ENCODE measurements at places on chromosomes 7 and 10.
A peak's percentile ranks its signal among the peaks of the same experiment; 100 is the strongest.

GRCh38 chr7:122416336-122416735 is 111.8 kb upstream of the FEZF1 start:
- no peak for DNase-seq

- no peak for DNase-seq
Observed at GRCh38 chr10:68566955-68567354, 6.8 kb downstream of the TET1 start.

DNA sequence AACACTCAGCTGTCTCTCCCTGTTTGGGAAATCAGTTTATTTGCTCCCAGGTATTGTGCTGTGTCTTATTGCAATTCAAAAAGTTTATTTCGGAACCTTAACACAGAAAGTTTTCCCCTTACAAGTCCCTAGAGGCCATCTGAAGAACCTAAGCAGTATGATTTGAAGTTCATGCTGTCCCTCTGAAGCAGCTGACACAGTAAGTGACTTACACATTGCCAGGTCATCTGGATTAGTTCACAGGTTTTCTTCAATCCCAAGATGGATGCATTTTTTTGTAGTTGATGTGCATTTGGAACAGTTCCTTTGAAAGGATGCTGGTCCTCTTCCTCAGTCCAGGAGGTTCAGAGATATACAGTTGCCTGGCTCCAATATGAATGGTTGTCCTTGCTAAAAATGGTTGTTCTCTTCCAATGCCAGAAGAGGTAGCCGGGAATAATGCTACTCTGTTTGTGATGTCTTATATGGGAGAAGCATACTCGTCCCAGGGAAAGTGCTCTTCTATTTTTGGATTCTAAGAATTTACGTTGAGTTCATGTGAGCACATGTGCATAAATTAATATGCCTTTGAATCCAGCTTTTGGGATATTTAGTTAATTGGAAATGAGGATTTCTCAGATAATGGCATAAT is 183.5 kb upstream of the PHYHIPL start:
- no peak for DNase-seq

DNA sequence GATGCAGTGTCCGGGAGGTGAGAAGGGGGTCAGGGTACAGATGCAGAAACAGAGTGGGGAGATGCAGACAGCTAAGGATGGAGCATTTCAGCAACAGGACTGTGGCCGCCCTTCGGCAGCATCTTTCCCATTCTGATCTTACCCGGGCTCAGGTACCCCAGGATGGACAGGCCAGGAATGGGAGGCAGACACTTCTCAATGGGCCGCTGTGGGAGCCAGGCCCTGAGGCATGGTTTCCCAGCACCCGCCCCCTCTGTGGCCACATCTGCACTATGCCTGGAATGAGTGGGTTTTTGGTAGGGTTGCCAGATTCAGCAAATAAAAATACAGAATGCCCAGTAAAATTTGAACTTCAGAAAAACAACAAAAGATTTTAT is 105.2 kb upstream of the CTBP2 start:
- no peak for DNase-seq

GRCh38 chr7:27299861-27300260 is 57.3 kb downstream of the EVX1 start:
- no peak for DNase-seq

- DNase-seq, result peak; percentile 44
Observed at GRCh38 chr10:53839440-53840039, 961.5 kb downstream of the PCDH15 start.

DNA sequence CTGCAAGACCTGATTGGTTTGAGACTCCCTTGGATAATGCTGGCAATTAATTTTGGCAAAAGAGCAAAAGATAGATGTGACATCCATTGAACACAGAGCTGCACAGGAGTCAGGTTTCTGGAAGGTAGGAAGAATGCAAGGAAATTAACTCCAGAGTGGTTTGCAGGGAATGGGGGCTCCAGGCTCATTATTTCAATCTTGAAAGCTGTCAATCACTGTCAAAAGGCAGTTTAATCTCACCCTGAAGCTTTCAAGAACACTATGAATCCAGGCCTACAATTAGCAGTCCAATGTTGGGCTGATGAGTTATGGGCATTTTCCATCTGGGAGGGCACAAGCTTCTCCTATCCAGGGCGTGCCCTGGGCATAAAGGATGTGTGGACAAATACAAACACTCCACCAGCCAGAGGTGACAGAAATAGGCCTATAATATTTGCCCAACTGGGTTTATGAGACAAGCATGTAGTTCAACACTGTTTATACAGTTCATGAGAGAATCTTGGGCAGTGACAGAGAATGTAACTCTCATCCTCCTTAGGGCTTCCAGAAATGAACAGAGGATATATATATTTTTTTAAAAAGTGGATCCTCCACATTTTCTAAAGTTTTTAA is 80.5 kb downstream of the KCNMA1 start:
- DNase-seq, result no peak

DNA sequence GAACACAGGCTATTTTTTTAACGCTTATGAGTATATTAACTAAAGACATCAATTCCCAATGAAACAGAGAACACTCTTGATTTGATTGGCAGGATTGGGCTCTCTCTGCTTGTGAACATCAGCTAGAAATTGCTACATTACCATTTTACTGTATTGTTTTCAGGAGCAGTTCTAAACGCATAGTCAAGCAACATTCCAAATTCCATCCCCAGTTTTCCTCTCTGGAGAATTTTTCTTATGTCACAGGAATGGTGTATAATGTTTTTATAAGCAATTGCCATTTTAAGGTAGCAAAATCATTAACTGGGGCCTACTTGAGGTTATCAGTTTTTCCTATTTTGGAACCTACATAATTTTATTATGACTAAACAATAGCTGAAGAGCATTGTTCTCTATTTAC is 276.9 kb upstream of the LRRN3 start:
- DNase-seq, result no peak

- DNase-seq, result no peak
Observed at GRCh38 chr7:29042824-29043231, 84.7 kb upstream of the TRIL start.

DNA sequence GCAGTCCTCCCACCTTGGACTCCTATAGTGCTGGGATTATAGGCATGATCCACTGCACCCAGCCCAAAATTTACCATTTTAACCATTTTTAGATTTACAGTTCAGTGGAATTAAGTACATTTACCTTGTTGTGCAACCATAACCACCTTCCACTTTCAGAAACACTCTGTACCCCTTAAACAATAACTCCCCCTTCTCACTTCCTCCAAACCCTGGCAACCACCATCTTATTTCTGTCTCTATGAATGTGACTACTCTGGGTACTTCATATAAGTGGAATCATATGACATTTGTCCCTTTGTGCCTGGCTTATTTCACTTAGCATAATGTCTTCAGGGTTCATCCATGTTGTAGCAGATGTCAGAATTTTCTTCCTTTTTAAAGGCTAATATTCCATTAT is 33.6 kb downstream of the SUFU start:
- no peak for DNase-seq

DNA sequence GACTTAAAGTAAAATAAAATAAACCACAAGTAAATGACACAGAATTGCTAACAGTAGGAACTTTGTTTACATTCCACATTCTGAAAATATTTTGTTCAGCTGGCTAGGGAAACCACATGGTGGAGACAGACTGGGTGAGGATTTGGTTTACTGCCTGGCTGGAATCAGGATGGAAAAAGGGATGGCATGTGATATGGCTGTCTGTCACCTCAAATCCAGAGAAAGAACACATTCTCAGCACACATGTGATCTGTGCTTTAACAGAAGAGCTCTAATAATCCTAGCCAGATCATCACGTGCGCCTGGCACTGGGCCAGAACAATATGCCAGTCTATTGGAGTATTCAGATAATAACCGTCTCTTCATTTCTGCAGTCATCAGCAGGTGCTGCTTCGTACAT is 90.9 kb upstream of the PIP4K2A start:
- DNase-seq, result no peak

- no peak for DNase-seq
Observed at GRCh38 chr10:112912410-112912928, 37.6 kb upstream of the TCF7L2 start.

GRCh38 chr10:124728071-124728829 is 15.9 kb downstream of the FAM53B start:
- no peak for DNase-seq

- no peak for DNase-seq
Observed at GRCh38 chr10:76993213-76993612, 644.4 kb downstream of the KCNMA1 start.

DNA sequence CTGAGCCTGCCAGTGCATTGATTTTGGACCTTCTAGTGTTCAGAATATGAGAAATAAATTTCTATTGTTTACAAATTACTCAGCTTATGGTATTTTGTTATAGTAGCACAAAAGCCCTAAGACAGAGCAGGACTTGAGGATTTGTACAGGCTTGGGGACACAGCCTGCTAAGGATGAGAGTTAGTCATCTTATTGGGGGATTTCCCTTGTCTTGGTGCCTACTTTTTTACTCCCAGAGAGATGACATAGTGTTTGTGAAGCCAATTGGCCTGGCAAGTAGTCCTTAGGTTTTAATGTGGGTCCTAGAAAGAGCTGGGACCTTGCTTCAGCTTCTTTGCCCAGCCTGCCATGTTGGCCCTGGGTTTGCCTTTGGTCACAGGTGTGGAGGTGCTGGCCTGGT is 364.0 kb downstream of the REEP3 start:
- no peak for DNase-seq

- no peak for DNase-seq
Observed at GRCh38 chr10:43931308-43931930, 282.7 kb upstream of the ZNF32 start.

- peak; percentile 35 for DNase-seq
Observed at GRCh38 chr10:28300027-28300426, 2.8 kb downstream of the MPP7 start.

DNA sequence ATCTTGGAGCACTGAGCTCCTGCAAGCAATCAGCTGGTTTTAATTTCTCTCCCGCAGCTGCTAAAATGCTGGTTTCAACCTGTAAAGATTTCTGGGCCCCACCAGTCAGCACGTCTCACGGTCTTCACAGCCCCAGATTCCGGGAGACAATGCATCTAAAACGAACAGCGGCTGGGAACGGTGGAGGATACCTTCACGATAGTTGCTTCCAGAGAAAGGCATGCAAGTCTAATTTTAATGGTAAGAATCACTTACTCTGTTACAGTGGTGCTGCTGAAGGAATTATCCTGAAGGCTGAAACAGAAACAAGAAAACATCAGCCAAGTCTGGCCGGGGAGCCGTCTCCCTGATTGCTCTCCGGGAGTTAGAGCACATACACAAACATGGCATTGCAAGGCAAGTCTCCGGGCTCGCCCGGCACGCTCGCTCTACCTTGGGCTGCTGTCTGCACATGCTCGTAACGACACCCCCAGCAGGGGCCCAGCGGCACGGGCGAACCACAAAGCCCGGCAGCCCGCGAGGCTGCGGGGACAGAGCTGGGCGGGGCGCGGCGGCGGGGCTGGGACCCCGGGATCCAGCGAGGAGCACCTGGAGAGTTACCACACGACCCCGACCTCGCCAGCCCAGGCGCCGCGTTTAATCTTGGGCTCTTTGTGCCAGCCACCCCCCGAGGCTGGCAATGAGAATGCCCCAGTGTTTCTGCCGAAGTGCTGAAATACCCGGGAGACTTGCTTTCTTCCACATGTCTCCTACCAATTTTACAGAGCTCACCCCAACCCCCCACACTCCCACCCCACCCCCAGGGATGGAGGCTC is at the start of gene FAM13C:
FAM13C (minus strand) TSS at position 406 of the 815 bp plus-strand sequence; CDS start at position 317, 89 bp downstream.
- peak; percentile 85 for DNase-seq

GRCh38 chr7:120070201-120070600 is 202.8 kb upstream of the KCND2 start:
- no peak for DNase-seq

- no peak for DNase-seq
Observed at GRCh38 chr7:70942791-70943190, 189.2 kb upstream of the GALNT17 start.

DNA sequence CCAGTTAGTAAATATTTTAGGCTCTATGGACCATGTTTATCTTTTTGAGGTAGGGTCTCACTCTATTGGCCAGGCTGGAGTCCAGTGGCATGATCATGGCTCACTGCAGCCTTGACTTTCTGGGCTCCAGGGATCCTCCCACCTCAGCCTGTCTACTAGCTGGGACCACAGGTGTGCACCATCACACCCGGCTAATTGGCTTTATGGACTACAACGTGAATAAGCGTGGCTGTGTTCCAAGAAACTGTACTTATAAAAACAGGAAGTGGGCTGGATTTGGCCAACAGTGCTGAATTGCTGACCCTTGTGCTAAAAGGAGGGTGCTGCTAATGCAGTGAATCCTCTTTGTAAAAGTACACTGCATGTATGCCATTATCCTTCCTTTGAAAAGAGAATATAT is 111.7 kb upstream of the CDK13 start:
- no peak for DNase-seq

DNA sequence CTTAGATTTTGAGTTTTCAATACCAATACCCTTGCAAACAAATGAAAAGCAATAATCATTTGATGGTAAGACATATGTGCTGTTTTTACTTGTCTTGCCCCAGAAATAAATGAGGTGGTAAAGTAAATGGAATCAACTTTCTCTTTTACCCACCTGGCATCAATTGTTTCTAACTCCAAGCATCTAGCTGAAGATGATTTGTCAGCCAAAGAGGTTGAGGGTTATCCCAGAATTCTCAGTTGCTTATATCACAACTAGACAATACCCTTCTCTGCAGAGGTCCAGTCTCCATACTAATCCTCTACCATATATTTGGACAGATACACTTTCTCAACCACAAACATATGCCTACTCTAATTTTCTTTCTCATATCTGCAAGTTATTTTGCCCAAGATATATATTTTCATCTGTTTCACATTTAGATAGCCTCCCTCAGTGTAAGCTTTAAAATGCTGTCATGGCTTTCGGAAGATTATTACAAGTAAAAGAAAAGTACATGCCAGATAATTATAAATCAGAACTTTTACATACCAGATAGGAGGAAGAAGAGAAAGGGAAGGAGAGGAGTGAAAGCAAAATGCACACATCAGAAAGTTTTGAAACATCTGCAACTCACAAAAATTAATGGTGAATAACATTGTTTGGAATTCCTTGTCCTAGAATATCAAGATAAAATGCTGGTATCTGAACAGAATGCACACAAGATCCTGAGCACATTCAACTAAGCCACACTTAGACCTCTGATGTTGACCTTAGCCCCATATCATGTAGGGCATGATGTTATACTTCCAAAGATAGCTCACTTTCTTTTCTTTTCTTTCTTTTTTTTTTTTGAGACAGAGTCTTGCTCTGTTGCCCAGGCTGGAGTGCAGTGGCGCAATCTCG is 146.6 kb downstream of the REEP3 start:
- no peak for DNase-seq

DNA sequence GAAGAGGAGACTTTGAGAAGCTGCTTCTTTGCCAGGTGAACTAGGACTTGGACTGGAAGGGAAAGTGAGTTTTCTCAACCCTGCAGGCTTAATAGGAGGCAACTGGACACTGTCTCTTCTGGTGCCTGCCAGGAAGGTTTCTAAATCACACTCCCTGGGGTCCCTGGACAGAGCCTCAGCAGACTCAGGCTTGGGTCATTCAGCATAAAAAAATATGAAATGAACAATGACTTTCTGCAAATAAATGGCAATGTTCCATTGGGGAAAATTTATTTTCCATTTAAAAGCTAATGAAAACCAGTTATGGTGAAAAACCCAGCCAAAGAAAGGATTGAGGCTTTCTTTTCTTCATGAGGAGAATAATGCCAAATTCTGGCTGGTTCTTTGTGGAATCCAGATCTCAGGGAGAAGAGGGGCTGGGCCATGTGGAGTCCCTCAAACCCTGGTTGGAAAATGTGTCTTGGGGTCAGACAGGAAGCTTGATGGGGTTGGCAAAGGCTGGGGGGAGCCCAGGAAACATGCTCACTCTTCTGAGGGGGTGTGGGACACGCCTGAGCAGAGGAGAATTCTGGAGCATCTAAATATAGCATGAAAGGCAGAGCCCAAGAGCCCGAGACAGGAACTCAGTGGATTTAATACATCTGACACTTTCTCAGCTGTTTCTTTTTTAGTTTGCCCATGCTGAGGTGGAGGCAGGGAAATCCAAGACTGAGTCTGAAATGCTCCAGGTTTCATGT is 65.2 kb upstream of the EMX2 start:
- no peak for DNase-seq
